Left renal pelvis (tissue), 4 donors: ENCODE measurements at places on chromosomes 11 and 22. TPM values are rescaled to one million over a fixed set of nuclear protein-coding genes. Genes with fewer than 3 reads are reported as not detected.

DNA sequence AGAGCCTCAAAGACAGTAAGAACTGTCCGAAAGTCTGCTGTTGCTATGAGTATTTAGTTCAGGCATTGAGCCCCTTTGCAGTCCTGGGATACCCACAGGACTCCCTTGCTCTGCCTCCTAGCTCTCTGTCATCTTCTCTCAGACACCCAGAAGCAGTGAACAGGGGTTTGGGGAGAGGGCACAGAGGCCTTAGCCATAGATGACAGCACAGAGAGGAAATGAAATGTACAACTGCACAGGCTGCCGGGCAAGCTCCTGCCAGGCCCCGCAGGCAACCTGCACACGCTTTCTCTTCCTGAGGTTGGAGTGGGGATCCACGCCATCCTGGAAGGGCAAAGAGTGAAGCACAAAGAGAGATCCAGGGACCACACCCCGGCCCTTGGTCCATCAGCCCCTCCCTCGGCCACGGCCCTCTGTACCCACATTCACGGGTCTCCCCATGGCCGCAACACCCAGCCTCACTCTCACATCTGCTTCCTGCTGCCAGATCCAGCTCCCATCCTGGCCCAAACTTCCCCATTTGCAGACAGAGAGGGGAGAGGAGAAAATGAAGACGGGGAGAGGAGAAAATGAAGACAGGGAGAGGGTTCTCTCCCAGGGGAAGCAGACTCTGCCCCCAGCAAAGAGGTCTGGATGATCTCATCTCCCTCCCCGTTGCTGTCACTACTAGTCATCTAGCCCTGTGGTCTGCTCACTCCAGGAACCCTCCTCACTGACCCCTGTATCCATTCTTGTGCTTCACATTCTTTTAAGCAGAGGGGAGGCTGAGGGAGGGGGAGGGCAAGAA, 40.7 kb downstream of the CD6 start:
- no peak for DNase-seq

- DNase-seq = no peak
Measured at GRCh38 chr22:44088976-44089570, 65.0 kb downstream of the PARVB start.

- no peak for DNase-seq
Measured at GRCh38 chr22:17920145-17920605, 104.2 kb downstream of the MICAL3 start.

GRCh38 chr22:17772958-17773605, 1.2 kb downstream of the BID start:
- no peak for DNase-seq

GRCh38 chr11:31089117-31089516, 280.4 kb downstream of the DCDC1 start:
- DNase-seq = no peak

DNA sequence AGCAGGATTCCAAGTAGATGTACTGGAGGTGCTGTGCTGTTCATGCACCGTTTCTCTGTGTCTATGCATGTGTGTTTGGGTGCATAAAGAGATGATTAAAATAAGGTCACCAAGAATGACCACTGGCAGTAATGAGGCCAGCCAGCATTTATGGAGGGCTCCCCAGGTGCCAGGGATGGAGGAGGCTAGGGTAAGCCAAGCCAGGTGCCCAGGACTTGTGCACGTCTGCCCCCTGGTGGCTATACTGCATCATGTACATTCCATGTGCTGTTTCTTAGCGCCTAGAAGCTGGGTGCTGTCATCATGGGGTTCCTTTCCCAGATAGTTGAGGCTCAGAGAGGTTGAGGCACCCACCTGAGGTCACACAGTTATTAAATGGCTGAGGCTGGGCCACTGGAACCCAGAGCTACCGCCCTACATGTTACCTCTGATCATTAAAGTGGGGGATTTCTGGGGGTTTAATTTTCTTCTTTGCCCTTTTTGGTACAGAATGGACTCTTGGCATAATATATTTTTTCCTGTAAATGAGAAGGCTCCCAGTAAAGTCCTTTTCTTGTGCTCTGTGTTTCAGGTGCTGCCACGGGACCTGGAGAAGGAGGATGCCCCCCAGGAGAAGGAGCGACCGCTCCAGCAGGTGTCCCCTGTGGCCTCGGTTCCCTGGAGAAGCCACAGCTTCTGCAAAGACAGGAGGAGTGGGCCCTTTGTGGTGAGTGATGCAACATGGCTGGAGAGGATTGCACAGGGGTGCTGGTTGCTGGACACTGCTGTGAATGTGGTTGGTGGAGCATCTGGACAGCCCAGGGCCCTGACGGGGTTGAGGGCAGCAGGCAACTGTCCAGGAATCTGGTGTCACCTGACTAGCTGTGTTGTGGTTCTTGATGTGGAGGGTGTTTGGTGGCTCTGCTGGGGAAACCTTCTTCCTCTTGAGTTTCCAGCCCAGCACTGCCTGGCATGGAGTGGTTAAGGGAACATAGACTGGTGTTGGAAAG, 96.4 kb downstream of the KIAA1671 start:
- DNase-seq = no peak

- DNase-seq = no peak
Measured at GRCh38 chr11:35420371-35420770, 1.0 kb upstream of the SLC1A2 start.

DNA sequence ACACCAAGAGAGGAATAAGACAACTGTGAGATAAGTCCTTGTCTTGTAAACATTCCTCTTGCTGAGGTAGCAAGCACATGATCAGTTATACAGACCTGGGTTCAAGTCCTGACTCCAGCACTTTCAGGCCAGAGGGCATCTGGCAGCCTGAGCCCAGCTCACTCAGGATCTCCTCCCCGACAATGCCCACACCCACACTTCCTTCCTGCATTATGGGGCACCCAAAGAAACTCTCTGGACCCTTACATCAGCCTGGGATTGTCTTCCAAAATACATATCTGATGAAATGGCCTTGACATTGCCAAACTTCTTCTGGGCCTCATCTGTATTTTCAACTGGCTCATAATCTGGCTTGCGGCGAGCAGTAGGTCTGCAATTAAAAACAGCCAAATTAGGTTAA, 48.6 kb downstream of the ARFGAP3 start:
- no peak for DNase-seq

Gene OR51L1
- polyA plus RNA-seq = 0.05 TPM

- no peak for DNase-seq
Measured at GRCh38 chr11:96567176-96567575, 177.4 kb downstream of the JRKL start.

DNA sequence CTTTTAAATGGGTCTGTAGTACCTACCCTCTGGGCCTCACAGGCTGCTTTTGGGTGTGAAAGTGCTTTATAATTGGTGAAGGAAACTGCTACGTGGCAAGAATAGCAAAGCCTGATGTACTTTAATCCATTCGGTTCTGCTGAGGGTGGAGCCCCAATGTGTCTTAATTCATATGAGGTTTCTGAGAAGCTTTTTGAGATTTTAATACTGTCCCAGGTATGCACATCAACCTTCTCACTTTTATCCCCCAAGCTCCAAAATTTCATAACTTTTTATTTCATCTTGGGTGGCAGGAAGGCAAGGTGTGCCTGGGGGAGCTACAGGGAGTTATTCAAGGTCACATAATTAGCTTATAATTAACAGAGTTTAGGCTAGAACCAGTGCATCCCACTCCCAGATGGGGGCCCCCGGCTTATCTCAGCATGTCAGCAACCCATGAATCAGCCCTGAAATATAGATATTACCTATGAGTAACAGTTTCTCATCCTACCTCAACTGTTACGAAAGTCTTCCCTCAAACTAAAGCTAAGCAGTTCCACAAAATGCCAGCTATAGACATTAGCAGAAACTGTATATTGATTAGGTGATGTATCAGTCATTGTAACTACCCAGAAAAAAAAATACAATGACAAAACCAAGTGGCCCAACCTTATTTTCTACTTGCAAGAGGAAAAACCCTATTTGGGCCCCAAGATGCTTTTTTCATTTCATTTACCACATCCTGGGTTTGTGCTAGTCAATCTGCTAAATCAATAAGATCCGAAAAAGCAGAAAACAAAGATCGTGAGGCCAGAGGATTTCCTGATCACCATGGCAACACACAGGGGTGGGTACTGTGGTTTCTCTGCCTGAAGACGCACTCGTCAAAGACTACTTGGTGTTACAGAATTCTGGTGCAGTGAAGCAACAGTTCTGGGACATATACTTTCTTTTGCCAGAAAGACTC, 26.7 kb downstream of the CD44 start:
- no peak for DNase-seq

DNA sequence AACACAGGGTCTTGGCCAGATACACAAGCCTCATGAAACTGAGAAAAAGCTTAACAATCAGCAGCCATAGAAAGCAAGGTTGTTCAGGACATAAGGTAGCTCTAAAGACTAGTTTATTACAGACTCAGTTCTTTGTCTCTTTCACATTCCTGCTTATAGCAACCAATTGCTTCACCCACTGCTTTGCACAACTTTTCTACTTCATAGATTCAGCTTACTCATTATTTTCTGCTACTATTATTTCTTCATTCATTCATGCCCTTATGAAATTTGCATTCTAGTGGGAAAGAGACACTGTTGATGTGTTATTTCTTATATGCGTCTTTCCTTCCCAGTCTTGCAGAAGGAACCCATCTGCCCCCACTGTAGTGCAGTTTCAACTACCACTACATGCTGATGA, 4.7 kb downstream of the CCDC34 start:
- DNase-seq = no peak

DNA sequence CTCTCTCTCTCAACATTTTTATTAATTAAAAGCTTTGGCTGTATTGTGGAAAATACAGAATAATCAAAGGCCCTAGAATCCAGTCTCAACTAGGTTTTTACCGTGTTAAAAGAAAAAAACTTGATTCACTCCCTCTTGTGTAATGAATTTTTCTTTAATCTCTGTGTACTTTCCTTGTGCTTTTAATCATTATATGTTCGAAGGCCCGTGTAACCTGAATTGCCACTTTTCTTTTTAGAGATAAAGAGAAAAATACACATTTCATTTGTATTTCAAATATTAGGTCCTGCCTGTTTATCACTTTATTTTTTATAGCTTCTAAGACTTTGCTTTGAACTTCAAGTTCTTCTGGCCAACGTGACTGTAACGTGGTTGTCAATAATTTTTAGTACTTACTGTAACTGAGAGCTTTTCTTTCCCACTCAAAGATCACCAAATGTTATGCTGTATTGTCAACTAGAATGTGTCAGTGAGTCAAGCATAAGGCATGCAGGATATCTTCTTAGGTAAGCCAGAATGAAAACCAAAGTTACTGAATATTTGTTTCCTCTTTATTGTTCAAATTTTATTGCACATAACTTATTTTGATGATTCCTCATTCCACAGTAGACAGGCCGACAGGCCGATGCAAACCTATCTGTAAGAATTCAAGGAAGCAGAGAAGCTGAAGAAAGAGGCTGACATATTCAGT, 23.3 kb upstream of the FAR1 start:
- no peak for DNase-seq

DNA sequence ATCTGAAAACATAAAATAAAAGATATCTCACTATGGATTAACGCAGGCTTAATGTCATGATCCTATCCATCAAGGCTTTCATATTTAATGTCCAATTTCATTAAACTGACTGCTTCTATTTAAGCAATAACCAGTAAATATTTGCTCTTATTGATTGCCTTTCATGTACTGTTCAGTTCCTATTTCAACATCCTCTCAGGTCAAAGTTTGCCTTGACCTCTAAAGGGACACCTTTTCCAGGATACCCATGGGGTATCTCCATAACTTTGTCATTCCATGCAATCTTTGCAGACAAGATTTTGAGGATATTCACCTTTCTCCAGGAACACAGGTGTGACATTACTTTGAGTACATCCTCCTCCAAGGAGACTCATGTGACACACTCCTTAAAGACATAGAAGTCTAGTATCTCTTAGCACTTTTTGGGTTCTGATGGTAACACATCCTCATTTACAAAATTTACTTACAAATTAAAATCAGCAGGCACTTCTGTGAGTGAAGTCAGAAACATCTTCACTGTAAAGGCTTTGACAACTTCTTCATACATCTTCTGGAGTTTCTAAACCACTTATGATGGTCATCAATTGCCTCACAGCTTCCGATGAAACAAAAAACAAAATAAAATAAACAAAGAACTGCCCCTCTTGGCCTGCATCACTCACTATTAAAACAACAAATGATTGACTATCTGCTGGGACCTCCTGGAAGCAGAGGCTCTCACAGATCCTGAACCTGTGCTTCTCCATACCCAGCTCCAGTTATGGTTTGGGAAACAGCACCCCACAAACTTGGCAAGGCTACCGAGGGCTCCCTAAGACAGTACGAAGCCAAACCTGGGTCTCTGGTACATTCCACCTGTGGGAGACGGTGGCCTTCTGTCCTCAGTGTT, 7.0 kb upstream of the SLC22A25 start:
- no peak for DNase-seq

GRCh38 chr11:14411818-14412217, 52.8 kb upstream of the RRAS2 start:
- DNase-seq = no peak

Gene RASGRP2
- 7.7 TPM for polyA plus RNA-seq

- DNase-seq = no peak
Measured at GRCh38 chr22:45757068-45757467, 85.4 kb downstream of the ATXN10 start.

DNA sequence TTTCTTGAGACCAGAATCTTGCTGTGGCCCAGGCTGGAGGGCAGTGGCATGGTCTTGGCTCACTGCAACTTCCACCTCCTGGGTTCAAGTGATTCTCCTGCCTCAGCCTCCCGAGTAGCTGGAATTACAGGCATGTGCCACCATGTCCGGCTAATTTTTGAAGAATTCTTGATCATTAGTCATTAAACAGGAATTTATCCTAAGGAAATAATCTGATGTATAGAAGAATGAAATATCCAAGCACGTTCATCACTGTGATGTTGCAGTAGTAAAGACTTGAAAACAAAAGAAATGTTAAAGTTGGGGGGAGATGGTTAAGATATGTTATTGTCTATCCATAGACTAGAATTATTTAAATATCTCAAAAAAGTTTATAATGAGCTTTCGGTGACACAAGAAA, 23.6 kb downstream of the CBL start:
- no peak for DNase-seq

Gene C11orf52
- 10.2 TPM for polyA plus RNA-seq

DNA sequence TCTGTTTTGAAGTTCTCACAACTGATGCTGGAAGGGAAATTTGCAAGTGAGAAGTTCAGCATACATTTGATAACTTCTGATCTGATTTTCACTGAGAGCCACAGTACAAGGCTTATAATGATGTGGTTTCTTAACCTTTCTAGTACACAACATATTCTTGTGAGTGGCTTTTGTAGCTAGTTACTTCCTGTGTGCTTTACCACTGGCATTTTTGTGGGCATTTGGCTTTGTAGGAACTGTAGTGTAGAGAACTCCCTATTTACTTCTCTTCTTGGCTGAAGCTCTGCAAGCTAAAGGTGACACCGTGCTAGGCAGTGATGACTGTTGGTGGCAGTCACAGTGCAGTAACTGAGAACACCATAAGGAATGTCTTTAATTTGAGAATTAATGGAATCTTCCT, 14.9 kb downstream of the USP47 start:
- no peak for DNase-seq

Gene OTOG
- polyA plus RNA-seq = 0.27 TPM

Gene KCNJ11
- 2.8 TPM for polyA plus RNA-seq

GRCh38 chr22:44860311-44860710, 107.9 kb downstream of the ARHGAP8 start:
- DNase-seq = no peak

Gene BLID
- polyA plus RNA-seq = not detected

Gene VSTM5
- polyA plus RNA-seq = 1.5 TPM
